ENCODE measurements at places on chromosomes 2 and 18.

GRCh38 chr2:85593023-85593422, 2.5 kb upstream of the RNF181 start:
- DNase-seq, result no peak

DNA sequence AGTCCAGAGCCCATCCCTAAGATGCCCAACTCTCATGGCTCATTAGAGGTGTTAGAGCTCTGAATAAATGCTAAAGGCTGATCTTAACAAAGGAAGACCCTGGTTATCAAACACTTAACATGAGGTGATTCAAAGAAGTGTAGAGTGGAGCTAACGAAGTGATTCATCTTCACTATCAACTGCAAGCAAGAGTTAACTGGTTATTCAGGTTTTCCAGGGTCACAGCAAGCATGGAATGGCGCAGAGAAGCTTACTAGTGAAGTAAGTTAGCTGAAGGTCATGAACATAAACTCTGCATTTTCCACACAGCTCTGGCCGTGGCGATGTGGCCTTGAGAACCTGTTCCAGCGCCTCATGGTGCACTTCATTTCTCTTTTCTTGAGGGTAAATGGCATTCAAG, 17.0 kb downstream of the RND3 start:
- DNase-seq, result no peak

DNA sequence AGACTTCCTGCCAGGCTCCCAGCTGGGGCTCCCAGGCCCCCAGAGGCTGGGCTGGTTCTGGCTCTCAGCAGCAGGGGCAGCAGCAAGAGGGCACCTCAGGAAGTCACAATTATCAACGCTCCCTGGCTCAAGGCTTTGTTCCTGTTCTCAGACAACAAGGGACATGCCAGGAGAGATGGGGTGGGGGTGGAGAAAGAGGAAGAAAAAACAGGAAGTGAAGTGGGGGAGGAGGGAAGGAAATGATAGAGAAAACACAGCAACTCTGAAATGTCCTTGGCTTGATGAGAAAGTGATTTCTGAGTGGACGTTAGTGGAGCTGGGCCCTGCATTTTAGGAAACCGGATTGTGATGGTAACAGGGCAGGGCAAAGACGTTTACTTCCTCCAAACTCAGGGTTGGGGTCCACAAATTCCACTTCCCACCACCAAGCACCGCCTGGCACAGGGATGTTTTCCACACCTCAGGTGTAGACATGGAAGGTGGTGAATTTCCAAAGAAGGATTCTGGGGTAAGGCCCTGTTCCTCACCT, 40.4 kb downstream of the CYRIA start:
- DNase-seq, result no peak

DNA sequence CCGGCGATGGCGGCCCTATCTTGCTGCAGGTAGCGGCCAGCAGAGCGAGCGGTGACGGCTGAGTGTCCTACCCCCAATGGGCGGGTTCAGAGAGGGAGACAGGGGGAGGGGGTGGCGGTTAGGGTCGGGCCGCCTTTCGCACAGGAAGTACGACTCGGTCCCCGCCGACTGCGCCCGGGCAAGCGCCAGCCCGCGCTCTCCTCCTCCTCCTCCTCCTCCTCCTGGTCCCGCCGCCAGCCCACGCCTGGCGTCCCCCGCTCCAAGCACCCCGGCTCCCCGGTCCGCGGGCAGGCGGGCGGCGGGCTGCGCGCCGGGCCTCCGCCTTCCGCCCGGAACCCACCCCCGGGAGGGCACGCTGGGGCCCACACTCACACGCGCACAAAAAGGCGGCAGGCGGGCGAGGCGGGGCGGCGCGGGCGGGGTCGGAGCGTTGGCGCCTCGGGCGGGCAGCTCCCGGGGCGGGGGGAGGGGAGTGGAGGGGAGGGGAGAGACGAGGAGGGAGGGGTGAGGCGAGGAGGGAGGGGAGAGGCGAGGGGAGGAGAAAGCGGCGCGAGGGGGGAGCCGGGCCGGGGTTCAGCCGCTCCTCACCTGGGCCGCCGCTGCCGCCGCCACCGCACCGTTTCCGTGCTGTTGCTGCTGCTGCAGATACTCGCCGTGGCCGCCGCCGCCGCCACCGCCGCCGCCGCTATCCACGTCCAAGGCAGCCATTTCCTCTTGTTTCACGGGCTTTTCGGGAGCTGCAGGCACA, 1.2 kb downstream of the SP3 start:
- peak; percentile 91 for DNase-seq

GRCh38 chr2:168895771-168896170, 5.3 kb upstream of the G6PC2 start:
- no peak for DNase-seq

DNA sequence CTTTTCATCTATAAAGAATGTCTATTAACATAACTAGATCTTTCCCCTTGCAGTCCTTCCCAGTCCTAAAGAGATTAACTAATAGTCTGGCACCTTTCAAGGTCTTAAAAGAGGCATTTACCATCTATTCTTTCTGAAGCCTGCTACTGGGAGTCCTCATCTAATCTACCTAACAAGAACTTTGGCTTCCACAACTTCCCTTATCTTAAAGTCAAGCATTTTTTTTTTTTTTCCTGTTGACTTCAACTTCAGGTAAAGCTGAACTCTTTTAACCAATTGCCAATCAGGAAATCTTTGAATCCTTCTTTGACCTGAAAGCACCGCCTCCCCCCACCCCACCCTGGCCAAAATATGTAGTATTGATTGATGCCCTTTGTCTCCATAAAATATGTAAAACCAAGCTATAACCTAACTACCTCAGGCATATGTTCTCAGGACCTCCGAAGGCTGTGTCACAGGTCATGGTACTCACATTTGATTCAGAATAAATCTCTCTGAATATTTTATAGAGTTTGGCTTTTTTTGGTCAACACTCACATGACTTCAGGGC, 168.6 kb downstream of the PTPRM start:
- DNase-seq, result no peak

- no peak for DNase-seq
Measured at GRCh38 chr18:27996801-27997272, 180.1 kb downstream of the CDH2 start.

- DNase-seq, result no peak
Measured at GRCh38 chr2:128219891-128220290, 98.8 kb downstream of the HS6ST1 start.

- no peak for DNase-seq
Measured at GRCh38 chr2:24577481-24577880, 86.4 kb downstream of the NCOA1 start.

GRCh38 chr2:240611601-240612210, 13.6 kb upstream of the GPR35 start:
- DNase-seq, result no peak

DNA sequence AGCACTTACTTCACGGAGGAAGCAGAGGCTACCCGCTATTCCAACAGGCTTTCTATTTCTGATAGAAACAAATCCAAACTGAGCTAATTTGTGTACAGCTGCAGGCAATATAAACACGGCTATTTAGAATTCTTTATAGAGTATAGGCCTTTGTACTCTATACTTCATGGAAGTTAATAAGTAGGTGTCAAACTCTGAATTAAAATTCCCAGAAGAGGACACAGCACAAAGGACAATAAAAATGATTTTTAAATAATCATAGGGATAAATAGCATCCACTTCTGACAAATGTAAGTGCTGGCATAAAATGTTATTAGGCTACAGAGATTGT, 261.5 kb downstream of the AFF3 start:
- DNase-seq, result no peak

DNA sequence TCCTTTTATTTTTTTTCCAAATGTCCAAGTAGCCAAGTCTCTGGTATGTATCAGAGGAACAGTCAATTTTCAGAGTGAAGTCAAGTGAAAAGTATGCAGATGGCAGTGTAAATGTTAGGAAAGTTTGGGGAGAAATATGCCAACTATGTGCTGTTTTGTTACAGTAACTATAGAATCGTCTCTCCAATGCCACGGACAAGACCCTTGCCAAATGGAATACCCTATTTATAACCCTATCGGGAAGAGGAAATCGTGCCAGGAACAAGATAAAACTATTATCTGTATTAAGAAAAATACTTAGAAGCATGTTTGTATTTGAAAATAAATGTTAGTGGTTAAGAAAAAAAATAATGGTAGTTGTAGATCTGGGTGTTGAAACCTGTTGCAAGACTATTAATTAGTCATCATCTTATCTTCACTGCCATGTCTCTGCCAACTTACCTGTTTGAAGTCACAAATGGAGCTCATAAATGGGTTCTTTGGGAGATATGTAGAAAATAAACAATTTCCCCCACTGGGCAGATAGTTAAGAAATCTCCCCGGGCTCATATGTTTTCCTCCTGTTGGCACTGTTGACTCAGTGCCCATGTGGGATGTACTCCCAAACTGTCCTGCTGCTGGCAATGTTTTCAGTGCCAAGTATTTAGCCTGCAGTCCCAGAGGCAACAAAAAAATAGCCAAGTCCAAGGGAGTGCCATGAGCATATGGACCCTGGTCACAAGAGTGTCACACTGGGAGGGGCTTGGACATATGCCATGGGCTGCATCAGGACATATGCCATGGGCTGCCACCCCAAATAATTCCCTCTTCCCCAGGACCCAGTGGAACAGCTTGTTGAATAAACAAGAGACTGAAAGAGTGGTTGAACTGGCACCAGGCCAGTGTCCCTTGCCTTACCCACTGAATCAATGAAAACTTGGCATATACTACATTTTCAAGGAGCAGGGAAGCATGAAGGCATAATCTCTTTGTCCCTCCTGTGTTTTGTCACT, 366.9 kb downstream of the OSR1 start:
- DNase-seq, result no peak

Data from stimulated activated CD4-positive, alpha-beta T cell treated with anti-CD3 and anti-CD28 coated beads, Interleukin-2, amount 100 ng/mL, for 4 hours (primary cell).